NCI-H2107 (cell line): ENCODE measurements at places on chromosomes 6 and 20.

DNA sequence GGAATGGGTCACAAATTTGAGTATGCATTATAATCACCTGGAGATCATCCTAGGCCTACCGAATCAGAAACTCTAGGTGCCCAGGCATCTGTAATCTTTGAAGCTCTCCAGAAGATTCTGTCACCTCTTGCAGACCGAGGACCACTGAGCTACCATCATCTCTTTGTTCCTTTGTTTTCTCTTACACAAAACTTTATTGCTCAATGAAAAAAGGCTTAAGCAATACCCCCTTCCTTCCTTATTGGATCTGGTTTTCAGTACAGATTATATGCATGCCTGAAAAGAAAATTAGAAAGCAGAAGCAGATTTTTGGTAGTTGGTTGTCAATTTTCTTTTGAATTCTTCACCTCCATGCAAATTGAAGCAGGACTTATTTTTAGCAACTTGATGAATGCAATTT is 31.3 kb downstream of the STX11 start:
- DNase-seq = no peak

DNA sequence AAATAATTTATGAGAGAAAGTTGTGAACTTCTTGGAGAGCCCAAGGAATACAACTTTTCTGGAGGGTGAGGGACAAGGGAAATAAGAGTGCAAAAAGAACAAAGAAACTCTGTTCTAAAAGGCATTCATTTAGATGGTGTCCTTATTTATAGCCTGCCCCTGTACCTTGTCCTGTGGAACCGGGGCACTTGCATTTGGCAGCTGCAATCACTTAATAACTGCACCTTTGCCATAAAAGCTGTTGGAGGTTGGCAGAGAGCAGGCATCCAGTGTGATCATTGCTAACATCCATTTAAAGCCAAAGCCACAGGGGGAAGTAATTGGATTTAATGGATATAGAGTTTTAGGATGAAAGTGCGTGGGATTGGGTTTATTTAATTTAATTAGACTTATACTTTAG is 50.8 kb upstream of the SGK1 start:
- no peak for DNase-seq

DNA sequence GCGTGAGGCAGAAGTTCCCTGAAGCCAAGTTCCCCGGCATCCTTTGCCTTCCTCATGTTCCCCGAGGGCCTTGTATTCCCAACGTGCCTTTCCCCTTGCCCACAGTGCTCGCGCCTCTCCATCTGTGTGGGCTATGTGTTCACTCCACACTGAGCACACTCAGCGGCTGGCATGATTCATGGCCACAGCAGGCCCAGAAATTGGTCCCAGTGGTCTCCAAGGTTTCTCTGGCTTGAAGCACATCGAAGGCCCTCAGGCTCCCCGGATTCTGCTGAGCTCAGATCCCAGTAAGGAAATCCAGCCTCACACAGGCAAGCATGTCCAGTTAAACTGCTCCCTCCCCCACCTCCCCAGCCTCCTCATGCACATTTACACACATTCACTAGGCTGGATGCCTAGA is 123.6 kb downstream of the ISM1 start:
- no peak for DNase-seq

GRCh38 chr6:113843500-113844073 is 13.6 kb upstream of the MARCKS start:
- DNase-seq = no peak

GRCh38 chr20:24492031-24492607 is 22.7 kb downstream of the SYNDIG1 start:
- no peak for DNase-seq

- no peak for DNase-seq
These were observed 423.8 kb upstream of the ID4 start for GRCh38 chr6:19413323-19413722.

GRCh38 chr6:36523936-36524499 is 23.3 kb downstream of the STK38 start:
- DNase-seq = no peak

GRCh38 chr6:110618591-110619267 is 142.3 kb upstream of the SLC22A16 start:
- DNase-seq = no peak

- DNase-seq = no peak
These were observed 52.4 kb downstream of the OPN5 start for GRCh38 chr6:47834196-47834595.
